Epithelial cell of proximal tubule (primary cell): ENCODE measurements at places on chromosomes 2 and 18. TPM values are rescaled to one million over a fixed set of nuclear protein-coding genes. Genes with fewer than 3 reads are reported as not detected.
A peak's percentile ranks its signal among the peaks of the same experiment; 100 is the strongest.

TMEM150A gene
- total RNA-seq: 4.8 and 7.4 TPM in 2 replicates

MAL gene
- 28.5 and 63.8 TPM in 2 replicates for total RNA-seq

ATP8B1 gene
- total RNA-seq: 14.4 and 26.6 TPM in 2 replicates

BUB1 gene
- 57.2 and 85.9 TPM in 2 replicates for total RNA-seq

DNA sequence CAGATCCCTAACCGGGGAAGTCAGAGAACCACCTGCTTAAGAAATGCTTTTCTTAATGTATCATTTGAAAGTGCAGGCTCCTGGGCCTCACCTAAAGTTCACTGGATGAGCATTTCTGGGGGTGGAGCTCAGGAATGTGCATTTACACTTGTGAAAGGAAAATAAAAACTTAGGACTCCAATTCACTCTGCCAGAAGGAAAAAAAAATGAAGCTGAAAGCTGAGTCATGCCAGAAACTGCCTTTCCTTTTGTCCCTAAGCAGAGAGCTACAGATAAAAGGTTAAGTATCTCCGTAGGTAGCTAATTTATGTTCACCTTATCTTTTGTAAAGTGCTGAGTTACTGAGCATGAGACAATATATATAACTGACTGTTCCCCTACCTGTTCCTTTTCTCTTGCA is 229.5 kb upstream of the MEX3C start:
- DNase-seq: no peak

GRCh38 chr2:136132825-136133155 is 14.8 kb upstream of the CXCR4 start:
- no peak for DNase-seq

DNA sequence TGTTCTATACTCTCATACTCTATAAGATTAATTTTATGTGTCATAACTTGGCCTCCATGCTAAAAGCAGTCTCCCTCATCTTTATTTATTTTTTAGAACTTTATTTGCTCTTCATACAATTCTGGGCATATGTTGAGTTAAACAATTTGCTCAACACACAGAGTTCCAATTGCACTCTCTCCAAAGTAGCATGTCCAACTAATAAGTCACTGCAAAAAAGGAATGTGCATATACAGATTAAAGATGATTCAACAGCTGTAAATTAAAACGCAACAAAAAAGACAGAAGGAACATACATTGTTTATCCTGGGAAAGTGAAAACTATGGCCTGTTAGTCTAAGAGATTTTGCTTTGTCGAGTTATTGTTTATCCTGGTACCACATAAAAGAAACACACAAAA is 277.7 kb upstream of the ACVR2A start:
- no peak for DNase-seq

- DNase-seq: no peak
These were observed 11.6 kb upstream of the NAB1 start for GRCh38 chr2:190637281-190637734.

DNA sequence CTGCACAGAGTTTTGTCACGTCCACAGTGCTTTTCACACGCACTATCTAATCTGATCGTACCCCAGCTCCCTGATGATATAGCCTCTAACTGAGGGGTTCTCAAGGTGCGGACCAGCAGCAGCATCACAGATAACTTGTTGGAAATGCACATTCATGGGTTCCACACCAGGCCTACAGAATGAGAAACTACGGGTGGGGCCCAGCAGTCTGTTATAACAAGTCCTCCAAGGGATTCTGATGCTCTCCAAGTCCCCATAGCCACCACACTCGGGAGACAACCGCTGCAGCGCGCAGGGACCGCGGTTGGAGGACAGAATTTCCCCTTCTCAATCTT is 745 bp upstream of the BZW1 start:
- DNase-seq: no peak

- DNase-seq: no peak
These were observed 120.6 kb upstream of the MYCN start for GRCh38 chr2:15819562-15820256.

DNA sequence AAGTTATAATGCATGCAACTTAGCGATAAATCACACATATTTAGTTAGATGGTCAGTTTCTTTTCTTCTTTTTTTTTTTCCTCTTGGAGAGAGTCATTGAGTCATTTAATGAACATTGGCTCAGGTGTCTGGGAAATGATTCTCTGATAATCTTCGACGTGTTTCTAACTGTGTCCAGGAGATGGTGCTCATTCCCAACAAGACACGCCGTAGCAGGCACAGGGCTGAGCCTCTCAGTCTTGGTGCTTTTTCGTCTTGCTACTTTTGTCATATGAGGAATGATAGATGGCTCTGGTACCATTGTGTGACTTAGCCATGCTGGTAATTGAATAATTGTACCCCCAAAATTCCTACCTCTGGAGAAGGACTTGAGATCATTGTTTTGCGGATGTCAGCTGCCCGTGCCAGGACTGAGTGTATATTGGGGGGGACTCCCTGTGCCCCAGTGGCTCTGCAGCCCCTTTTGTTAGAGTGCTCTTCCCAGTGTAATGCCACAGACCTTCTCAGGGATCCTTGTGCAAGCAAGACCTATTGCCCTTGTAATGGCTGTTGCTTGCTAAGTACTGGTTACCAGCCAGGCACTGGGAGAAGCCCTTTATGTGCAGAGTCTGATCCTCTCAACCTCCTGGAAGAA is 107.6 kb upstream of the CYRIA start:
- no peak for DNase-seq

DNA sequence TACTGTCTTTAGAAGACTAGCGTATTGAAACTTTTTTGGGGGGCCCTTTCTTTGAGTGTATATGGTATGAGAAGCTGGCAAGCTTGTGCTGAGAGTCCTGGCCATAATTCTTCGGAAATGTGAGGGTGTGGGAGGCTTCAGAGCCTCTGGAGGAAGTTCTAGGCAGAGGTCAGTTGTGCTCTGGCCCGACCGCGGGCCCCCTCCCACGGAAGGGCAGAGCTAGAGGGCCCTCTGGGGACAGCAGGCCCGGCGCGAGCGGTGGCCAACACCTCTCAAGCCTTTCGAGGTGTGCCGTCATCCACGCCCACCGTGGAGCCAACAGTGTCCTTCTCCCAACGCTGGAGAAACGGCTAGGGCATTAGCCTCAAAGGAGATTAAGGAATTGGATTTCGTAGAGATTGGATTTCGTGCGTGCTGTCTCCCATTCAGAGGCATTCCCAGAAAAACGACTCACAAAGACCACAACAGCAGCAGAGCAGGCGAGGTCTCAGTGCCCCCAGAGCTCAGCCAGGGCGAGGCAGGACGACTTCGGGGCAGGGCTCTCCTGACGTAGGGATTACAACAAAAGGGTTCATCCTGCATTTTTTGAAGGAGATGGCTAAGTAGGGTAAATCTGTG is 2.2 kb upstream of the MTCL1 start:
- no peak for DNase-seq

GRCh38 chr2:102082571-102083392 is 59.8 kb upstream of the IL1R1 start:
- DNase-seq: peak; percentile 96
